ENCODE measurements at places on chromosomes 12 and 14. TPM values are rescaled to one million over a fixed set of nuclear protein-coding genes. Genes with fewer than 3 reads are reported as not detected.
A peak's percentile ranks its signal among the peaks of the same experiment; 100 is the strongest.

Gene SLC38A4
- total RNA-seq, result 7.3 TPM

GRCh38 chr14:69853774-69854173 lies 25.4 kb upstream of the SMOC1 start:
- no peak for DNase-seq

DNA sequence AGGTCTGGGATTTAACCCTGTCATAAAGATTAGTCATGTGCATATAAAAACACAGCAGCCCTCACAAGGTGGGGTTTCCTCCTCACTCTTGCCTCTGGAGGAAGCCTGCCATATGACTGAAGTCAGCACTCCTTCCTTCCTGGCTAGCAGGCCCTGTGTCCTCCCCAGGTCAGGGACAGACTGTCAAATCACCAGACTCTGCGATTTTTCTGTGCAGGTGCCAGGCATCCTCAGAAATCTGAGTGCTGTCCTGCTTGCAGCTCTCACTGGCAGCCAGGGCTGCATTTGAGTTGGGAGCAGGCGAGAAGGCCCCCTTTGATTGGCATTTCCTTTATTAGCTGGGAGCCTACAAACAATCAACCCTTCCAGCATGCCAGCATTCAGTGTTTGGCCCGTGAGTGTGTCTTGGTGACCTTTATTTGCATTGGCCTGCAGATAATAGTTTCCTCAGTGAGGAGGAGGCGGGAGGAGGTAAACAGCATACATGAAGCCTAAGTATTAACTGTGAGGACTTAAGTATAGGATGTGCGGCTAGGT lies 183.8 kb upstream of the ARHGAP5 start:
- DNase-seq, result peak; percentile 63

GRCh38 chr12:33752854-33753253 lies 269.4 kb upstream of the ALG10 start:
- DNase-seq, result no peak

DNA sequence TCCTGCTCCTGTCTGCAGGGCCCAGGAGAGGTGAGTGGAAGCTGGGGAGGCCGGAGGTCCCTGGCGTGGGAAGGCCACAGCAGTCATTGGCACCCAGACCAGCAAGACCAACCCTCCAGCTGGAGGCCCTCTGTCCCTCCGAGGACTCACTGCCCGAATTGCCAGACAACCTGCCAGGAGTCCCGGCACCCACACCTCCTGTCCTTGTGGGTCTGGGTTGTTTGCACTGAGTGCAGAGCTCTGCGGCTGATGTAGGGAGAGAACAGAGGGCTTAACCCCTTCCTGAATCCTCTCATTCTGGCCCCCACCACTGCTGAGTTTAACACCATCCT lies 204.9 kb downstream of the KIF26A start:
- no peak for DNase-seq

- peak; percentile 70 for DNase-seq
Measured at GRCh38 chr12:27635349-27635972, 60.8 kb upstream of the REP15 start.

- no peak for DNase-seq
Measured at GRCh38 chr14:98896449-98896848, 375.5 kb downstream of the BCL11B start.

- no peak for DNase-seq
Measured at GRCh38 chr12:5794156-5794555, 150.9 kb downstream of the ANO2 start.

Gene CELA1
- not detected for total RNA-seq

Gene C14orf132
- total RNA-seq, result 2.8 TPM

Gene IL23A
- total RNA-seq, result 0.34 TPM

DNA sequence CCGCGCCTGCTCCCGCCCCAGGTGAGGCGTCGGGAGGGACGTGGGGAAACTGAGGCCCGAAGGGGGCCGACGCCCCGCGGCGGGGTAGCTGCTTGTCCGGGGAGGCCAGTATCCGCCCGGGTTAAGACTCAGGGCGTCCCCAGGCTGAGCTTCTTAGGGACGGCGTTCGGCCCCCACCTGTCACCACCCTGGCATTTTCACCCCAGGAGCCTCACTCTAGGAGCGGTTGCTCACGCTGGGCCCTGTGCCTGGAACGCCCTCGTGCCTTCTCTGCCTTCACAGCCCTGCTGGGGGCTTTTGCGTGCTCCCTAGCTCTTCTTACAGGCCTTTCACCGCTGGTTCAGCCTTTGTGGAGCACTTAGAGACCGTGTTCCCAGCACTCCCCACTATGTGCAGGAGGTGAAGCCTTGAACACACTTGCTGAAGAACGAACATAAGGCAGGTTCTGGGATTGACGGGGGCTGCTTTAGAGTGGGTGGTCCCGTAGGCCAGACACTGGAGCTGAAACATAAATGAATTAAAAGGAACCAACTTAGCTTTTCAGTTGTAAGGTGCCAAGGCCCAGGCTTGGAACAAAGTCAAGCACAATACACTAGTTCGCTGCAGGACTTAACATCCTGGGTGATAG lies 601 bp downstream of the ZNF839 start:
- peak; percentile 60 for DNase-seq

Gene TMEM229B
- 1.4 TPM for total RNA-seq

- no peak for DNase-seq
Measured at GRCh38 chr14:91129261-91129660, 15.4 kb downstream of the DGLUCY start.

Gene CCDC91
- total RNA-seq, result 8.3 TPM

- no peak for DNase-seq
Measured at GRCh38 chr12:78271546-78271945, 440.9 kb downstream of the NAV3 start.

Gene NUAK1
- total RNA-seq, result 73.9 TPM

DNA sequence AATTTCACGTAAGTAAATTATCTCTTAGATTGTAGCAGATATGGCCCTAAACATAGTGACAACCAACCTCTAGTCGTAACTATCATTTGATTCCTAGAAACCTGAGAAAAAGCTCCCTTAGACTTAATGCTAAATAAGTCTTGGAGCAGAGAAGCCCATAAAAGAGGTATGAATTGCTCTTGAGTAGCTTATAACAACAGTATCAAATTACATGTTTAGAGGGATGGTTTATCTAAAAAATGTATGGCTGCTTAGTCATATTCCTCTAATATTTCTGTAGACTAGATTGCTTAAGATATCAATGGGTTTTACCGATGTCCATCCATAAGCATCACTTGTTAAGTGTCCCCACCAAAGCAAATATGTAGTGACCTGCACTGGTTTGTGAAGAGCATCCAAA lies 259.7 kb downstream of the NELL2 start:
- no peak for DNase-seq

DNA sequence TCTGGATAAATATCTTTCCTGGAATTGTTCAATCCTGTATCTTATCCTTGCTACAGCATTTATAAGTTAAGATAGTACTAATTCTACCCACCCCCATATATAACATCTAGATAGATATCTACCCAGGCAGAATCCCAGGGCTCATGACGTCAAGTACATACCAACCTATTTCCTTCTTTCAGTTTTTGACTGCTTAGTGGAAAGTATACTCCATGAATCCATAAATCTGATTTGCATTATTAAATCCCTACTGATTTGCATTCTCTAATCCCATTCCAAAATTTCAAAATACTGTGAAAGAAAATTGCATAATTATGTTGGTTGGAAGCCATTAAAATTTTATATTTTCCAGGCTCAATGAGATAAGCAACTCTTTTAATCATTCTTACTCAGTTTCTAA lies 111.7 kb downstream of the KITLG start:
- no peak for DNase-seq

- DNase-seq, result peak; percentile 68
Measured at GRCh38 chr12:14960548-14961465, 594 bp downstream of the ARHGDIB start.

Gene TAS2R10
- 0.17 TPM for total RNA-seq

DNA sequence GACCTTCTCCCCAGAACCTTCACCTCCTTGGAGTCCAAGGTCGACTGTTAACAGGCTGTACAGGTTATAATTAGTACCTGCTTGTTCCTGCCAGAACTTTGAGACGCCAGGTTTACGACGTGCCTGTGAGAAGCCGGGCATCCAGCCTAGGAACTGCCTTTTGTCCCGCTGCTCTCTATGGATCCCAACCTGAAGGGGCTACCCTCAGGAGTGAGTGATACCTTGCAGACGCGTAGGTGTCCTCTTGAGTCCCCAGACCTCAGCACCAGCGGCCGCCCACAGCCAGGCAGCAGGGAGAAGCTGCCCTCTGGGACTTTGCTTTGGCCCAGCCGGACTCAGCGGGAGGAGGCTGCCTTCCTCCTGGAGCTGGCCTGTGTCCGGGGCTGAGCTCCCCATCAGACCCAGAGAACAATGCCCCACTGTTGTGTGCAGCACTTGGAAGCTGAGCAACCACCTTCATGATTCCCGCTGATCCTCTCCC lies 16.2 kb downstream of the SYNE3 start:
- DNase-seq, result no peak

DNA sequence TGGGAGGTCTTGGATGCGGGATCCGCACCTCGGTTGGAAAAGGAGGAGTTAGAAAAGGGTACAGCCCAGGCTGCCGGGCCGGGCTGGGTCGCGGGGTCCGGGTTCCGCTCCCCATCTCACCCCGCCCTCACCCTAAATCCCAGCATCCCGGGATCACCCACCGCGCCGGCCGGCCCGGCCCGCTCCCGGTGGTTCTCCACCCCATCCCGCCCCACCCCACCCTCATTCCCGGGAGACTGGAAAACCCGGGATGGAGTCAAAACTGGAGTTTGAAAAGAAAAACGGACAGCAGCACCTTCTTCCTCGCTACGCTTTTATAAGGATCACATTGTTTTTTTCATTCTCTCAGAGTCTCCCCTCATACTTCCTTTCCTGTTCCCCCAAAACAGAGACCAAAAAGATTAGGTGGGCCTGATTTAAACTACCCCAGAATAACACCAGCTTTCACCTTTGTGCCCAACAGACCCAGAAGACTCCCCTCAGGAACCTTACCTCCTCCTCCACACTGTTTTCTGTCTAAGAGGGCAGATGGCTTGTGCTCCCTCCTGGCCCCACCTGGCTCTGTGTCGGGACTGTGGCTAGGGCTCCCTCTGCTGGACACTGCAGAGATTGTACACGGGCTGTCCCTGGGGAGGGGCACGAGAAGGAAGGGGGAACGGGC lies 2.8 kb downstream of the GLI1 start:
- peak; percentile 90 for DNase-seq

- DNase-seq, result no peak
Measured at GRCh38 chr12:24751181-24751580, 197.7 kb downstream of the BCAT1 start.

GRCh38 chr12:62860501-62861411 lies 74.2 kb downstream of the PPM1H start:
- DNase-seq, result no peak

DNA sequence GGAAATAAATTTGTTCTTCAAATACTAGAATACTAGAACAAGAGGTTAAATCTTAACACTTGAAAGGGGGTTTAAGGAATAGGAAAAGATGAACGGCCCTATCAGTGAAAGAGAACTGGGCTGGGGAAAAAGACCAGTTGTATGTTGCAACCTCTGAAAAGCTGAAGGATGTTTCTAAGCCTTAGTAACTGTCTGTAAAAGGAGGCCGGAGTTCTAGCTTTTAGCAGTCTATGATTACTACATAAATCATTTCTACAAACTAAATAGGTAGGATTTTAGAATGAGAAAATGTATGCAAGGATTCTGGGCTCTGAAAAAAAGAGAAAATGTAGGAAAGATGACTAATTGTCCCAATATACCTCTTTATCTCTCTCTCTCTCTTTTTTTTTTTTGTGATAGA lies 4.9 kb downstream of the CERS5 start:
- no peak for DNase-seq

- DNase-seq, result no peak
Measured at GRCh38 chr14:106843386-106843785, 1317.0 kb downstream of the TMEM121 start.

DNA sequence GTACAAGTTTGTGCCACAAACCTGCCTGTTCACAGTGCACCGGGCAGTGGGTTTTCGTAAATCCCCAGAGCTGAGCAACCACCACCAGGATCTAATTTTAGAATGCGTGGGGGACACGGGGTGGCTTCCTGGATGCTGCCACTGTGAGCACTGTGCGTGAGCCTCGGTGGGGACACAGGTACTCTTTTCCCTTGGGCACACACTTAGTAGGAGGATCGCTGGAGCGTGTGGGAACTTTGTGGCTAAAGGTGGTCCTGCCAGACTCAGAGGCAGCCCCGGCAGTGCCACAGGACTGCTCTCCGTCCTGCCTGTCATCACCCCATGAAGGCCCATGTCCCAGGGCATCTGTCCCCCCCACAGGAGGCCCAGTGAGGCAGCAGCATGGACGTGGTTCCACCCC lies 21.1 kb downstream of the BTBD6 start:
- DNase-seq, result no peak

GRCh38 chr14:68247676-68248268 lies 428.2 kb downstream of the RAD51B start:
- no peak for DNase-seq

GRCh38 chr12:126915309-126915708 lies 1351.7 kb upstream of the TMEM132C start:
- DNase-seq, result no peak

Data from dermis blood vessel endothelial cell (primary cell).